ENCODE measurements at places on chromosomes 4 and X. TPM values are rescaled to one million over a fixed set of nuclear protein-coding genes. Genes with fewer than 3 reads are reported as not detected.

GRCh38 chr4:140720387-140721304 lies 35.5 kb downstream of the TBC1D9 start:
- no peak for DNase-seq

- no peak for DNase-seq
Observed at GRCh38 chr4:189215574-189215973, 725.1 kb upstream of the FRG1 start.

DNA sequence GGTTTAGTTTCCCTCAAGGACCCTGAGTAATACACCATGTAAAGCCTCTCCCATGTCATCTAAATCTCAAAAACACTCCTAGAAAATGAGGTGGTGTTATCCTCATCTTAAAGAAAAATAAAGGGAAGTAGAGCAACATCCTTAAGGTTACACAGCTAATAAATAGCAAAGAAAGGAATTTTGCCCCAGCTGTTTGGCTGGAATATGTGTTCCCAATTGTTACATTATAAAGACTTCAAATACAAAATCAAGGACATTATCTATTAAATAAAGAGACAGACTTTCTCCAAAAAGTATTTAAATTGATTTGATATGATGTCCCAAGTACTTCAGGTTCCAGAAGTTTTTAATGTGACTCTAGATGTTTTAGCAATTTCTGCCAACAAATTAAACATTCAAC lies 57.9 kb upstream of the IL15 start:
- DNase-seq = no peak

DNA sequence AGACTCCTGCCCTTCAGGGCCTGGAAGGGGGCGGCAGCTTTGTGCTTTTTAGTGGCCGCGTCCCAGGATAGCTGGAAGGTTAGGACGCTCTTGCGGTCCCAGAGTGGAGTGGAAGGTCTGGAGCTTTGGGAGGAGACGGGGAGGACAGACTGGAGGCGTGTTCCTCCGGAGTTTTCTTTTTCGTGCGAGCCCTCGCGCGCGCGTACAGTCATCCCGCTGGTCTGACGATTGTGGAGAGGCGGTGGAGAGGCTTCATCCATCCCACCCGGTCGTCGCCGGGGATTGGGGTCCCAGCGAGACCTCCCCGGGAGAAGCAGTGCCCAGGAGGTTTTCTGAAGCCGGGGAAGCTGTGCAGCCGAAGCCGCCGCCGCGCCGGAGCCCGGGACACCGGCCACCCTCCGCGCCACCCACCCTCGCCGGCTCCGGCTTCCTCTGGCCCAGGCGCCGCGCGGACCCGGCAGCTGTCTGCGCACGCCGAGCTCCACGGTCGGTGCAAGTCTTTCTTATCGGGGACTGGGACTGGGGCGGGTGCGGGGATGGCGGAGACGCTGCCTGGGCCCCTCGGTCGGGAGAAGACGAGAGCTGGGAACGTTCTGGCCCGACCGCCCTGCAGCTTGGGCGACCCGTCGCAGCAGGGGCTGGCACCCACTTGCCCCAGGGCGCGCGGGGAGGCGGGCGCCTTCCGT lies at the start of gene EDNRA:
TSS of gene EDNRA (plus strand) at position 207 of the 686 bp plus-strand sequence. CDS start 4,585 bp downstream, outside the sequence.
- no peak for DNase-seq

- DNase-seq = no peak
Observed at GRCh38 chr4:111323496-111323895, 700.6 kb upstream of the PITX2 start.

- DNase-seq = no peak
Observed at GRCh38 chr4:121737846-121738554, 27.0 kb downstream of the SMIM43 start.

DNA sequence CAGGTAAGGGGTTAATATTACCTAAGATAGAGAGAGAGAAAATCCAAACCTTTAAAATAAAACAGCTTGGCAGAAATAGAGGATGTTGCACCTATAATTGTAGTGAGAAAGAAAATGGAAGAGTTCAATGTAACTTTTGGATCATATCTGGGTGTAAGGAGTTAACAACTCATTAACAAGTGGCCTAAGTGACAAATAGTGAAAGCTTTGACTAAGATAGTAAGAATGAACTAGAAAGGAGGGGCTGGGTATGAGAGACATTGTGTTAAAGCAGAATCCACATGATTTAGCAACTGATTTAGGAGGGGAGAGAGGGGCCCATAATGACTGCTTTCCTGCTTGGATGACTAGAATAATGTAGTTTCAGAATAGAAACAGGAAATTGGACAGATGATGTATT lies 761.0 kb downstream of the IL1RAPL1 start:
- DNase-seq = no peak

Gene NMU
- polyA plus RNA-seq = 2.2 TPM

Gene CENPU
- 3.5 TPM for polyA plus RNA-seq

Gene GPM6B
- polyA plus RNA-seq = 0.30 TPM

Gene AVPR2
- not detected for polyA plus RNA-seq

Gene MAGEA4
- not detected for polyA plus RNA-seq

Gene ACOT9
- 29.4 TPM for polyA plus RNA-seq

All from CD8-positive, alpha-beta memory T cell (primary cell).